ENCODE measurements at places on chromosomes 3 and 15.

DNA sequence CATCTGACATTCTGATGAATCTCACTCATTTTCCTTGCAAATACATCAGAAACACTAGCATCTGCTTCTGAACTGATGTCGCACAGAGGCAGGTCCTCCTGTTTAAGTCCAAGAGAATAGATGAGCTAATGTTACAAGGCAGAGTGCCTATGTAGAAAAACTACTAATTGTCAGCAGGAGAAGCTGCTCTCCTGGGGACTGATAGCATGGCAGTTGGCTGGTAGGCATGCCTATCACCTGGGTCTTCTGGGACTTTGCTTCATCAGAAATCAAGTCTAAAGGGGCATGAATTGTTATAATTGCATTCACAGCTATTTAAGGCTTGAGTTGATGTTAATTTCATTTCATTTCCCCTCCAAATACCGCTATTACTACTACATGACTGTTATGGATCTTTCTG is 457.2 kb downstream of the RAP2B start:
- no peak for DNase-seq

- DNase-seq = no peak
Observed at GRCh38 chr3:182925944-182926337, 54.4 kb downstream of the DCUN1D1 start.

- no peak for DNase-seq
Observed at GRCh38 chr3:124360563-124360962, 368.6 kb upstream of the ROPN1 start.

- no peak for DNase-seq
Observed at GRCh38 chr3:38475716-38476115, 20.4 kb upstream of the EXOG start.

GRCh38 chr3:127734754-127735473 is 62.2 kb downstream of the ABTB1 start:
- peak; percentile 94 for DNase-seq

- DNase-seq = no peak
Observed at GRCh38 chr3:99931059-99931458, 113.4 kb downstream of the CMSS1 start.

DNA sequence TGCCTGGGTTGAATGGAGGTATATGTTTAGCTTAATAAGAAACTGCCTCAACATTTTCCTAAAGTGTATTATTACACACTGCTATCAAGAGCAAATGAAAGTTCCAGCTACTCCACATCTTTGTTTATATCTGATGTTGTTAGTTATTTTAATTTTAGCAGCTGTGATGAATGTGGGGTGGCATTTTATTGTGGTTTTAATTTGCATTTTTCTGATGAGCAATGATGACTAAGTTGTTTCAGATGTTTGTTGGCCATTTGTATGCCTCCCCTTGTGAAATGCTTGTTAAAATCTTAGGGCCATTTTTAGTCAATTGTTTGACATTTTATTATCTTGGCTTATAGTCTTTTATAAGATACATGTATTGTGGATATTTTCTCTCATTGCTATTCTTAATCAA is 260.4 kb upstream of the SLCO3A1 start:
- DNase-seq = peak; percentile 6

GRCh38 chr15:71304681-71305080 is 189.4 kb downstream of the THSD4 start:
- peak; percentile 45 for DNase-seq

- no peak for DNase-seq
Observed at GRCh38 chr3:32313723-32314473, 75.4 kb downstream of the CMTM8 start.

DNA sequence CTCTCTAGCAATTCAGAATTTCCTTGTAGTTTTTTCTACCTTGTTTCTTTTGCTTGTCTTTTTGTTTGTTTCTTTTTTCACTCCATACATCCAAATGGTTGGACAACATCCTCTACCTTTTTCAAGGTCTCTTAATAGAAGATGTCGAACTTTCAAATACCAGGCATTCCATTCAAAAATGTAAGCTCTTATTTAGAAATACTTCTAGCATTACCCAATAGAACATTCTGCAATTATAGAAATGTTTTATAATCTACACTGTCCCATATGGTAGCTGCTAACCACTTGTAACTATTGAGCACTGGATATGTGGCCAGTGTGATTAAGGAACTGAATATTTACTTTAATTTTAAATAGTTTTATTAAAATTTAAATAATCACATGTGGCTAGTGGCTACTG is 196.2 kb upstream of the MRPL3 start:
- peak; percentile 58 for DNase-seq

DNA sequence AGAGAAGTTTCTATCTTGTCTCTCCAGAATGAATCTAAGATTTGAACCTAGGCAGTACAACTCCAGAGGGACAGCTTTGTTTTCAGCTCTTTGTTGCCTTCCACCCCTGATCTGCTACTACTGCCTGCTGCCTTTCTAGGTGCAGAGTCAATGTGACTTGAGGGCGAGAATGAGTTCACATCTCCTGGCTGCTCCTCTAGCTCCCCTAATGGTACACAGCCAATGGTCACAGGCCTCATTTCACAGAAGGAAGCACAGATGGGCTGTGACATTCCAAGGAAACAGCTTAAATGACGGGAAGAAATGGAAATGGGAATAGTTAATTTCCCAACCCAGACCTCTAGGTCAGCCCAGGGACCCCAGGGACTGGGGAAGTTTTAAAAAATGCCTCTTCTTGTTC is 32.4 kb downstream of the FAM43A start:
- no peak for DNase-seq

GRCh38 chr3:169701457-169701856 is 37.9 kb upstream of the MECOM start:
- DNase-seq = no peak

DNA sequence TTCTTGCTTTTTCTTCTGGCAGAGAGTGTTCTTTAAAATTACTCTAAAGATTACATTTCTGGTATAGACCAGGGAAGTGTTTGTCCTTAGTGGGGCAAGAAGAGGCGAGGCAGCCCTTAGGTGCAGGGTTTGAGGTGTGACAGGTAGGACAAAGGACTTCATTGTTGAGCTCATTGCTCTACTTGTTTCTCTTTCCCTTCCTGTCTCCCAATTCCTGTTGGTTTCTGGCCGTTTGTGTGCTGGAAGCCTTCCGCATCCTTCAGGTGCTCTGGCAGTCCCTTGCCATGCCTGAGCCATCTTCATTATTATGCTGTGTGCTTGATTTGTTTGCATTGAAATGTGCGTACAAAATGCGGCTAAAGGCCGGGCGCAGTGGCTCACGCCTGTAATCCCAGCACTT is 85.1 kb downstream of the CCK start:
- no peak for DNase-seq

GRCh38 chr15:39282663-39283208 is 298.1 kb upstream of the THBS1 start:
- no peak for DNase-seq

DNA sequence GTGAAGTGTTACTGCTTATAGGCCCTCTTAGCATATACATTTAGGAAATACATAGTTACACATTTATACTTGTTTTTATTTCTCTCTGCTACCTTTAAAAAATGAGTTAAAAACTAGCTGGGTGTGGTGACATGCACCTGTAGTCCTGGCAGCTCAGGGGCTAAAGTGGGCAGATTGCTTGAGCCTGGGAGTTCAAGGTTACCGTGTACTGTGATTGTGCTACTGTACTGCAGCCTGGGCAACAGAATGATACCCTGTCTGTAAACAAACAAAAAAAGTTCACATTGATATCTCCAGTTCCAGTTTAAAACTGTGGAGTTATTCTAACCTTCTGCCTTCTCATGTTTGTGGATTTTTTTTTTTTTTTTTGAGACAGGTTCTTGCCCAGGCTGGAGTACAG is 12.1 kb downstream of the PDCD6IP start:
- DNase-seq = no peak

GRCh38 chr3:169145540-169146178 is 517.9 kb downstream of the MECOM start:
- DNase-seq = no peak

DNA sequence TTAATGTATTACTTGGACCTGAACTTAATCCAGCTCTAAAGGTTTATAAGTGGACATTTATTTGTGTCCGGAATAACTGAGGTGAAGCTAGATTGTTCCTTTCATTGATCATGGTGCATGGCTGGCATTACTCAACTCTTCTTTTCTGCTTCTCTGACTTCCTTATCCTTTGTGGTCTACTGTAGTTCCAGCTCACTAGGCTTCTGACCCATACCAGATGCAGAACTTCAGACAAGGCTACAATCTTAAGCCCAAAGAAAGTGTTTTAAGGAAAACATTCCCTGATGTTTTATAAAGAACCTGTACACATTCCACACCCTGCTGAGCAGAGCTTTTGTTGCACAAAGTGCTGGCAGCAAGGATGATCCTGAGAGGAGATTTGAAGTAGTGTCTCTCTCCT is 250.8 kb upstream of the TGFBR2 start:
- peak; percentile 27 for DNase-seq

- no peak for DNase-seq
Observed at GRCh38 chr3:179956416-179956830, 80.3 kb downstream of the PEX5L start.

- DNase-seq = no peak
Observed at GRCh38 chr3:38916706-38917105, 100.7 kb upstream of the SCN10A start.

GRCh38 chr3:137992592-137992991 is 17.4 kb upstream of the CLDN18 start:
- no peak for DNase-seq

DNA sequence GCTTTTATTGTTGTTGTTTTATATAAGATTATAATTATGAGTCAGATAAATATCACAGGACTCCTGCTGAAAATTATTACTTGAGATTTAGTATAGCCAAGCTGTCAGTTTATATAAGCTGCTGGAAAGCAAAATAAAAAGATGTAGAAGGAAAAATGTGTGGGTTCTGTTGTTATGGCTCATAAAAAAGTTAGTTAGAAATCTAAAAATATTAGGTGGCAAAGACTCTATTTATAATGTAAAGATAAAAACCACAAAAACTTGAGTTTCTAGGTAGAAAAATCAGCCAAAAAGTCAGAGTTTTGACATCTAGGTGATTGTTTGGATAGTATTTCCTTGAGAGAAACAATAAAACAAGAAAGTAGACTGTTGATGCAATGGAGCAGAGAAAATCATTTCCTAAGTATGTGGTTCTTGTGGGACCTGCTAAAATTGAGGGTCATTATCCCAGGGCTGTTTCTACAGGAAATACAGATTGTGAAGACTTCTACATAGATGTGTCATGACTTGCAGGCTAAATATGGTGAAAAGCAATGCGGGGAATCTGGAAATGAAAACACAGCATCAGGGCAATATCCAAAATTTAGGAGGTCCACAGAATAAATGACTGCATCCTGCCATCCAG is 1109.6 kb upstream of the CADM2 start:
- no peak for DNase-seq

DNA sequence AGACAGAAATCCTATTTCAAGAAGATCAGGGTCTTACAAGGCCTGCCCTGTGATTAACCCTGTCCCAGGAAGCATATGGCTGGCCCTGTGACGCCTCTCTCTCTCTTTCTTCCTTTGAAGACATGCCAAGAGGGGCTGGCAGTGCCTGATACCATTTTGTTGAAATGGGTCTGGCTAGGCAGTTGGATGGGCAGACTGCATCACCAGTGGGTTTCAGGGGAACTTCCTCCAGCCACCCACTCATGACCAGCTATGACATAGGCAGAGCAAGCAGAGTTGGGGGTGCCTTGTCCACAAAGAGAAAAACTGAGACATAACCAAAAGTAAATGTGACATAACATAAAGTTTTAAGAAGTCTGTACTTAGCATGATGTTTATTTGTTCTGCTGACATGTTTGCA is 31.4 kb upstream of the MANF start:
- DNase-seq = no peak

- DNase-seq = no peak
Observed at GRCh38 chr3:50293079-50293801, 1.0 kb upstream of the IFRD2 start.

Measured in GM03348 (cell line).